ACHN (cell line): ENCODE measurements at places on chromosomes 4 and X.

- peak; percentile 7 for DNase-seq
These were observed 304.5 kb downstream of the CBLL2 start for GRCh38 chrX:22577181-22577580.

DNA sequence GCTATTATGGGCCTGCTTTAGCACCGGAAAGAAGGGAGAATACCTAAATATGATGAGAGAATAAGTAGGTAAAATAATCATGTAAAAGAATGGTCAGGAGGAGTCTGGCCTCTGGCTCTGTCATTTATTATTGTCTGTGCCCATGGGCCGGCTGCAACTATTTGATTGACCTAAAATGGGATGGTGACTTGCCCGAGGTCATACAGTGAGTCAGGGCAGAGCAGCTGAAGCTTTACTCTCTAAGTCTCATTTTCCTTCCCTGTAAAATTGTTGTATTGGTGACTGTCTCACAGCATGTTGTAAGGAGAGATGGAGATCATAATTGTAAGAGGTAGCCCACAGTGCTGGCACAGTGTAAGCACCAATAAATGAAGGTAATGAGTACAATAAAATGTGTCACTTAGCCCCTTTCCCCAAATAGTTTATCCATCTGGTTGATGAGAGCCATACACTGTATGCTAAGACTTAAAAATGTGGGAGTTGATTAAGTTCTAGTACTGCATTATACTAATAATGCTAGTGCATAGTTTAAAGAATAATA lies 39.6 kb downstream of the RUFY3 start:
- DNase-seq: no peak

- no peak for DNase-seq
These were observed 33.5 kb upstream of the SPANXD start for GRCh38 chrX:141732031-141732430.

DNA sequence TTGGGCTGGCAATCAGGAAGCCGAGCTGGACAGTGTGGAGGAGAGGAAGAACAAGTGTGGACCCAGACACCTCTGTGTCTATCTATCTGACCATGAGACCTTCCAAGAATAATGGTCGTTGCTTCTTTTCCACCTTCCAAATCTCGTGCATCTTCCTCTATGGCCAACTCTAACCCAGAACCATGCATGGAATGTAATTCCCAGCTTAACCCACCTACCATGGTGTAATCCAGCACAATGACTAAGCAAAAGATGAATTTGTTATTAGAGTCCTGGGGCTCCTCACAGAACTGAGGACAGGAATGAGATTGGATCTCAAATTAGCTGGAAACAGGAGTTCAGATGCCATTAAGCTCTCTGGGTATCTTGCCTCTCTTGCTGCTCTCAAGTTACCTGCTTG lies 17.4 kb upstream of the TMEM184C start:
- no peak for DNase-seq

DNA sequence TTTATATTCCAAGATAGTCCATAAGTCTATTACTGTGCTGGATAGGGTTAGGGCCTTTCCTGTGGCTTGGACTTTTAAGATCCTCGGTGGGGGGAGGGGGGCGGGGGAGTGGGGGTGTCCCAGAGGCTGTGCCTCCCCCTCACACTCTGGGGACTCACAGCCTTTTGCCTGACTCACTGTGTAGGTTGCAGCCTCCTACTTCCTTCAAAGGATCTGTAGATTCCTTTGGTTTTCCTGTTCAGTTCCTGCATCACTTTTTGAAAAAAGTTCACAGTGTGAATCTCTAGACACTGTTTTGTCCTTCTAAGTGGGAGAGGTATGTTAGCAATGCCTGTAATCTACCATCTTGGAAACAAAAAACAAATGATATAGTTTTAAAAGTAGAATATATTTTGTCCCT lies 999.9 kb downstream of the GLUD2 start:
- no peak for DNase-seq

DNA sequence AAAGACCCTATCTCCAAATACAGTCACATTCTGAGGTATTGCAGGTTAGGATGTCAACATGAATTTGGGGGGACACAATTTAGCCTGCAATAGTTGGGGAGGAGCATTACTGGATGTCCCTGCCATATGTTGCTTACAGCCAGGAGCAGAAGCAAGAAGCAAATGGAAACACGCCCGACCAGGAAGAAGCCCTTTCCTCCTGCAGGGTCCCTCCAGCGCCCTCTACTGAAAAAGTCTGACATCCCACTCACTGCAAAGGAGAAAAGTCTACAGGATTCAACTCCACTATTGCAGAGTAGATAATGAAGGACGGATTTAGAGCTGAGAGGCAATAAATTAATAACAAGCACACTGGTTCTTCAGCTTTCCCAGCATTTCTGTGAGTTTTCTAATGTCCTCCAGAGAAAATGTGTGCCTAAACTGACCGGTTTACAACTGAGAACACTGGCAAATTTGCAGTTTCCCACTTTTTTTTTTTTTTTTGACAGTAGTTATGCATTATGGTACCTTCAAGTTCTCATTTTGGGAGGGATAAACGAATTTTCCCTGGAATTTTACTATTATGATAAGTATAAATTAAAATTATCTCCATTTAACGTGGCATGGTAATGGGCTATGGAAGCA lies 31.7 kb downstream of the COQ2 start:
- peak; percentile 63 for DNase-seq

GRCh38 chr4:170009291-170009690 lies 16.9 kb downstream of the MFAP3L start:
- no peak for DNase-seq

- DNase-seq: peak; percentile 2
These were observed 32.7 kb upstream of the NKRF start for GRCh38 chrX:119638725-119639471.

DNA sequence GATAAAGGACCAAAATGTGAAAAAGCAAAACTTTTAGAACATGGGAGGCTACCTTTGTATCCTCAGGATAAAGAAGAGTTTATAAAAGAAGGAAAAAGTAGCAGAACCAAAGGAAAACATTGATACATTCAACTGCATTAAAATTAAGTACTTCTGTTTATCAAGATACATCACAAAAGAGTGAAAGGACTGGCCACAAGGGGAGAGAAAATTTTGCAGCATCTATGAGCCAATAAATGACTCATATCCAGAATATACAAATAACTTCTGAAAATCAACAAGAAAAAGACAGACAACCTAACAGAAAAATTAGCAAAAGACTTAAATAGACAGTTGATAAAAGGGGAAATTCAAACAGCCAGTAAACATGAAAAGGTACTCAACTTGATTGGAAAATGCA lies 177.1 kb downstream of the RBMX2 start:
- DNase-seq: no peak

- peak; percentile 23 for DNase-seq
These were observed 98.2 kb downstream of the AFF1 start for GRCh38 chr4:87032884-87033533.

GRCh38 chr4:126081336-126081735 lies 766.6 kb downstream of the FAT4 start:
- DNase-seq: no peak

DNA sequence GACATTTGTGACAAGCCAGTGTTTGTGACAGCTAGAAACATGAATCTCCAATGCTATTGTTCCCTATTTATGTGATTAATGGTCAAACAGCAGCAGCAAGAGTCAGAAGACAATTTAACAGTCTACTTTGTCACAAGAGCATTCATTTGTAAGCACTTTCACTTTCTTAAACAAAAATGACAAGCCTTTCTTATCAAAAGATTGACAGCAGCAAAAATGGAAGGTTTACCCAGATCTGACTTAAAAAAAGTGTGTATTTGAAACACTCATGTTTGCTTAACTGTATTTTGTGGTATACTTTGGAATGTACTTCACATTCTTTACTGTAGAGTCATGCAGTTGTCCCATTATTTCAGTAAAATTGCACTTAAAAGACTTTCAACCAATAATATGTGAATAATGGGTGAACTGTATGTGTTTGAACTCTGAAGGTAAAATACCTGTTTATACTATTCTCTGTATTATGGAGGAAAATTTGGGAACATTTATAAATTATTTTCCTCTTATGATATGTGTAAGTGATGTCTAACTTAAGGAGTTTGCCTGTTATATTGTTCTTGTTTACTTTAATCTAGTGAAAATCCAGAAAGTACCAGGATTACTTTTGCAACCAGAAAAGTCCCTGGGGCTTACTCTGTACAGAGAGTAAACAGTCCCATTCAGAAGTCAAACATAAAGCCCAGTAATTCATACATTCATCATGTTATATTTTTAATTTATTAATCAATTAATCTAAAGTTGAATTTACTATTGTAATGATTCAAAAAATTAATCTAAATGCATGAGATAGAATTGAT lies 314.9 kb upstream of the TRAM1L1 start:
- peak; percentile 85 for DNase-seq

- DNase-seq: no peak
These were observed 1110.9 kb downstream of the NLGN4X start for GRCh38 chrX:5117816-5118215.

- DNase-seq: no peak
These were observed 30.3 kb downstream of the ABLIM2 start for GRCh38 chr4:8128100-8128856.

- DNase-seq: no peak
These were observed 127.2 kb downstream of the CHRNA9 start for GRCh38 chr4:40462326-40462725.

DNA sequence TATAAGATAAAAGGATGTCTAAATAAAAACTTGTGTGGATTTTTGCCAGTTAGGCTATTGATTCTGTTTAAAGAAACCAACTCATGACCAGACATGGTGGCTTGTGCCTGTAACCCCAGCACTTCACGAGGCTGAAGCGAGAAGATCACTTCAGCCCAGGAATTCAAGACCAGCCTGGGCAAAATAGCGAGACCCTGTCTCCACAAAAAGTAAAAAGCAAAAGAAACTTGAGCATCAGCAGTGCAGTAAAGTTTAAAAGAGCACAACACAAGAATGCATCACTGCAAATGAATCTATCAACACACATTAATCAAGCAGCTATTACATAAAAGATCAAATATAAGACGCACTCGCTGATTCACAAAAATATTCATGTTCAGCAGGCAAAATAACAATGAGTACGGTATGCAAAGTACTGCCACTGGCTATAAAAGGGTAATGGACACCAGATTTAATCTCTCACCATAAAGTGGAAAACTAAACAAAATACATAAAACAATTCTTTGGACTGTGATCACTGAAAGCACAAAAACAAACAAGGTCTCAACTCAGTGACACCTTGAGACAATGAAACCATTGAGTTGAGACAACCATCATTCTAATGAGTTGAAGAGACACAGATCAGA lies 41.3 kb downstream of the LRBA start:
- DNase-seq: no peak

- DNase-seq: no peak
These were observed 198.2 kb downstream of the RASL11B start for GRCh38 chr4:53060278-53060677.

- DNase-seq: no peak
These were observed 213.2 kb downstream of the RASL11B start for GRCh38 chr4:53075162-53075785.

- no peak for DNase-seq
These were observed 13.8 kb downstream of the USP46 start for GRCh38 chr4:52645300-52645699.

- no peak for DNase-seq
These were observed 253.9 kb upstream of the NOCT start for GRCh38 chr4:138761638-138762220.

DNA sequence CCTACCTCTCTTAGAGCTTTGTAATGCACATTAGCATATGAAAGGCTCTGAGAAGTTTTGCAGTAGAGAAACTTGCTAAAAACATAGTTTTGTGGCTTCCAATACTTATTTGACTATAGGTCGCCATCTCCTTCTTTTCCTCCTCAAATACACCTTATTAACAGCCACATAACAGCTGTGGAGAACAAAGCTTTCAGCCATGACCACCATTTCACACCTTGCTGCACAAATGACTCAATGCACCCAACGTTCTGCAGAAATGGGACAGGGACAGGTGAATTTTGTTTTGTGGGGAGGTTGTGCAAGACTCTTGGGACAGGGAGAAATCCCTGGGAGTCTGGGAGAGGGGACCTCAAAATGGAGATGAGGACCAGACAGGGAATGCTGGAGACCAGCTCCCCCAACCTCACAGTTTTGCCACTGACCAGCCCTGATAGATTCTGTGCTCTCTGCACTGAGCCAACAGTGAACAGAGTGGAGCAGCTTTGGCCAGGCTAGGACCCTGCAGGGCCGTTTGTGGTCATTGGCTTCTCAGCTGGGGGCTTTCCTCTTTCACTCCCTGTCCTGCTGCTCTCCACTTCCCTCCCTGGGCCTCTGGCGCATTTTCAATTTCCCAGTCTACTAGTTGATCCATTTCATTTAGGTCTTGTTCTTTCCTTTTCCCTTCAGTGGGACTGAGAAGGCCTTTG lies 16.6 kb downstream of the FRMPD3 start:
- DNase-seq: no peak

DNA sequence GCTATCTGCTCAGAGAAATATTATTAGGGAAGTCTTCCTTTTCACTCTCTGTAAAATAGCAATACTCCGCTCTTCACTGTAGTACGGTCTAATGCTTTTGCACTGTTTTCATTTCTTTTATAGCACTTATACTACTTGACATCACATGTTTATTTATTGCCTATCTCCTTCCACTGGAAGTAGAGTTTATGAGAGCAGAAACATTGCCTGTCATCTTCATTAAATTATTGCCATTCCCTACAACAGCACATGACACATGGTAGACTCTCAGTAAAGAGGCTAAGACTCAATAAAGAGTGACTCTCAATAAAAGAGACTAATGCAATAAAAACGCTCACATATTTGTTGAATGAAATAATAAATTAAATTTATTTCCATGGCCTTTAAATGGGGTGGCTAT lies 241.3 kb upstream of the MAGEC2 start:
- DNase-seq: no peak

GRCh38 chr4:180695851-180696250 lies 1547.4 kb upstream of the TENM3 start:
- peak; percentile 5 for DNase-seq

- DNase-seq: no peak
These were observed 292.9 kb downstream of the ADGRL3 start for GRCh38 chr4:61493041-61493440.

DNA sequence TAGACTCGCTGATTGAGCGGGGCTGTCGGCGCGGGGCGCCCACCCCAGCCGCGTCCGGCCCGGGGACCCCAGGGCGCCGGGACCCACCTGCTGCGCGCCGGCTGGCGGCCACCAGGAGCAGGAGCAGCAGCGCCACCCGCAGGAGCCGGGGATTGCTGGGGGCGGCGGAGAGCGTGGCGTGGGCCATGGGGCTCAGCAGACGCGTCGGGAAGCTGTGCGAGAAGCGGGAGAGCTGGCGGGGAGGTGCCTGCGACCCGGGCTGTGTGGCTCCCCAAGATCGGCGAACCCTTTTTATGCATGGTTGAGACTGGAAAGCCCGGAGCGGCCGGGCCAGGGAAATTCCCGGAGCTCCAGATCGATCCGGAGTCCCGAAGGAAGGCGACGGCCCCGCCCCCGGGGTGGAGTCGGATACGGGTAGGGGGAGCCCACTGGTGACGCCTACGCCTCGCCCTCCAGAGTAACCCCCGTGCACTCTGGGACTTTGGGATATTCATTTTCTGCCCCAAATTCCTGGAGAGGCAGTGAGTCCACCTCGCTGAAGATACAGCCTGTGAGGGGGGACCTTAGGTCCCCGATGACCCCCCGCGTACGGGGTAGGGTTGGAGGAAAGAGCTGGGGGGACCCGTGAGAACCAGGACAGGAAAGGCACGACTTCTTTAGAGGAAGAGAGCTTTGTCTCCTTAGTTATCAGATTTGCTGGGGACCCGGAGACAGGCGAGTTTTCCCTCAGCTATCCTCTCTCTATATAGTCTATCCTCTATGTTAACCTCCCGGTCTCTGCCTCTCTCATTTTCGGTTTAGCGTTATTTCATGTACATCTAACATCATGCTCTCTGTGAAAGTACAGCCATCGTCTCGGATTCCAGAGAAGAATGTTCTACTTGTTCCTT lies at the start of gene CXCL3:
Gene CXCL3, minus strand, starts transcription at position 265 of the 890 bp plus-strand sequence. Its CDS starts 78 bp downstream, at position 187.
- peak; percentile 71 for DNase-seq
